ENCODE measurements at places on chromosomes 16 and 17. TPM values are rescaled to one million over a fixed set of nuclear protein-coding genes. Genes with fewer than 3 reads are reported as not detected.

DNA sequence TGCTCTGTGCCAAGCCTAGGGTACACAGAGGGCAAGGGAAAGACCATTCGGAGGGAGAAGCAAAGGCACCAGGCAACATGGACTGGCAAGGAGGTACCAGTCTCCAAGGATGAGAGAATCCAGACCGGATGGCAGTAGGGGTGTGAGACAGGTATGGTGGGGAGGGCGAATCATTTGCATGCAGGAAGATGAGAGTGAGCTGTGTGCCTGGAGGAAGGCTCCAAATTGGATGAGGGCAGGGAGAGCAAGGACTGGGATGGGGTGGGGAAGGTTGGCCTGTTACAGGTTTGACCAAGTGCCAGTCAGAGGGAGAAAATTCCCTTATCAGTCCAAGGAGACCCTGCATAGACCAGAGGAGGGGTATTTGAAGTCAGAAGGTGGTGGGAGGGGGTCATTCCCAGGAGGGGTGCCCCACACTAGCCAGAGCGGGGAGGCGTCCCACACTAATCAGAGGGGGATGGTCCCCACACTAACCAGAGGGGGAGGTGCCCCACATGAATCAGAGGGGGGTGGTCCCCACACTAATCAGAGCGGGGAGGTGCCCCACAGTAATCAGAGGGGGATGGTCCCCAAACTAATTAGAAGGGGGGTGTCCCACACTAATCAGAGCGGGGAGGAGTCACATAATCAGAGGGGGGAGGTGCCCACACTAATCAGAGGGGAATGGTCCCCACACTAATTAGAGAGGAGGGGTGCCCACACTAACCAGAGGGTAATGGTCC, 737 bp downstream of the CANT1 start:
- peaks cover 14% of the 10 kb centered on the region for H3K4me1 ChIP-seq
- no peak overlapping the region for H3K27ac ChIP-seq
- no peaks in the 10 kb centered on the region for H3K27me3 ChIP-seq

GRCh38 chr16:80519189-80519588, 21.6 kb upstream of the DYNLRB2 start:
- DNase-seq = no peak
- no peaks in the 10 kb centered on the region for H3K4me1 ChIP-seq
- H3K27ac ChIP-seq = no peak overlapping the region
- H3K4me3 ChIP-seq = no peak overlapping the region
- H3K27me3 ChIP-seq = no peaks in the 10 kb centered on the region

GRCh38 chr16:69417520-69418199, 6.8 kb upstream of the CYB5B start:
- no peak for DNase-seq
- H3K36me3 ChIP-seq = no peaks in the 10 kb centered on the region
- H3K4me1 ChIP-seq = peaks cover 4% of the 10 kb centered on the region

GRCh38 chr17:78820841-78821240, 19.8 kb downstream of the USP36 start:
- H3K4me3 ChIP-seq = no peak overlapping the region
- H3K27ac ChIP-seq = no peak overlapping the region
- H3K36me3 ChIP-seq = no peaks in the 10 kb centered on the region
- no peak for DNase-seq
- no peaks in the 10 kb centered on the region for H3K27me3 ChIP-seq
- H3K4me1 ChIP-seq = no peaks in the 10 kb centered on the region

DNA sequence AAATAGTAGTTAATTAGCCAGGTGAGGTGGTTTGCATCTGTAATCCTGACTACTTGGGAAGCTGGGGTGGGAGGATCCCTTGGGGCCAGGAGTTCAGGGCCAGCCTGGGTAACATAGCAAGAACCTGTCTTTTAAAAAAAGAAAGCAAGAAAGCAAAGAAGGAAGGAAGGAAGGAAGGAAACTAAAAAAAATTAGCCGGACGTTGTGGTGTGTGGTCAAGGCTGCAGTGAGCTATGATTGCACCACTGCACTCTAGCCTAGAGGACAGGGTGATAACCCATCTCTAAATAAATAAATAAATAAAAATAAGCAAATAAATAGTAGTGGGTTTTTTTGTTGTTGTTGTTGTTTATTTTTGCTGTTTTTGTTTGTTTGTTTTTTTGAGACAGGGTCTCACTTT, 39.3 kb upstream of the MAP2K6 start:
- no peaks in the 10 kb centered on the region for H3K27me3 ChIP-seq
- no peak for DNase-seq
- no peak overlapping the region for H3K27ac ChIP-seq
- no peak overlapping the region for H3K4me3 ChIP-seq
- no peaks in the 10 kb centered on the region for H3K36me3 ChIP-seq

The GRIN2C gene
- total RNA-seq = 0.11 TPM

The CEP112 gene
- total RNA-seq = 16.9 TPM

DNA sequence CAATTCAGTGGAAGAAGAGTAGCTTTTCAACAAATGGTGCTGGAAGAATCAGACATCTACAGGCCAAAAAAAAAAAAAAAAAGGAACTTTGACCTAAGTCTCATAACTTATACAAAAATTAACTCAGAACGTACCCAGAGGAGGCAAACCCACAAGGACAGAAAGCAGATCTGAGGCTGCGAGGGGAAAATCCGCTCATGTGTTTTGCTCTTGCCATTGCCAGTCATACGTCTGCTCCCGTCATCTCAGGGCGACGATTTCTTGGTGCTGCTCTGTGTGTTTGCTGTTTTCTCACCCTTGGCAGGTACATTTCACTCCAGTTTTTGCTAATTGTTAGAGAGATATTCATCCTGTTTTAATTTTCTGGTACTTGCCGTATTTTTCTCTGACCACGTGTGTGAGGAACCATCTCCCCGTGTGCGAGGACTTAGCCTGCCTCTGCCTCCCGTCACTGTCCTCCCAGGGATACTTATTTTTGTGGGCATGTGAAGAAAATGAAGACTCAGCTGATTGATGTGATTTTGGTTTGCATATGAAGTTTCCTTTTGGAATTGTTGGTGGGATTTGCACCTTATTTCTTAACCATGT, 33.4 kb upstream of the ACSF3 start:
- H3K36me3 ChIP-seq = no peaks in the 10 kb centered on the region
- H3K27me3 ChIP-seq = no peaks in the 10 kb centered on the region
- H3K27ac ChIP-seq = no peak overlapping the region
- H3K4me3 ChIP-seq = no peak overlapping the region
- DNase-seq = no peak

The CES4A gene
- 15.5 TPM for total RNA-seq
